Suppressor macrophage treated with lipopolysaccharide for 4 hours (primary cell): ENCODE measurements at places on chromosomes 12 and 14.
A peak's percentile ranks its signal among the peaks of the same experiment; 100 is the strongest.

DNA sequence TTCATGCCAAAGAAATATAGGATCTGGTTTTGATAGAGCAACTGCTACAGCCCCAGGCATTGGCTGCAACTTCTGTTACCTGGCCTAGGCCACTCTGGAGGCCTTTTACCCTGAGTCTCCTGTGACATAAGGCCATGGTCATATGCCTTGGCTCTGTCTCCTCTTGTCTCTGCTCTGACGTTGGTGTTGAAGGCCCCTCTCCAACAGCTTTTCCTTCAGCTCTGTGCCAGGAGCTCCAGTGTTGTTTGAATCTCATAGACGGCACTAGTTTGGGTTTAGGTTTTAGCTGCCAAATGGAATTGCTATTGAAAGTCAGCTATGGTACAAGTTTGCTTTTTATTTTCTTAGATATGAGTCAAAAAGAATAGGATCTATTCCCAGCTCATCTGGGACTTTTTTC lies 41.1 kb downstream of the TTLL5 start:
- no peak for DNase-seq

GRCh38 chr12:8860165-8860961 lies 37.9 kb downstream of the A2ML1 start:
- peak; percentile 70 for DNase-seq

GRCh38 chr14:81594012-81594411 lies 60.4 kb upstream of the SEL1L start:
- no peak for DNase-seq

DNA sequence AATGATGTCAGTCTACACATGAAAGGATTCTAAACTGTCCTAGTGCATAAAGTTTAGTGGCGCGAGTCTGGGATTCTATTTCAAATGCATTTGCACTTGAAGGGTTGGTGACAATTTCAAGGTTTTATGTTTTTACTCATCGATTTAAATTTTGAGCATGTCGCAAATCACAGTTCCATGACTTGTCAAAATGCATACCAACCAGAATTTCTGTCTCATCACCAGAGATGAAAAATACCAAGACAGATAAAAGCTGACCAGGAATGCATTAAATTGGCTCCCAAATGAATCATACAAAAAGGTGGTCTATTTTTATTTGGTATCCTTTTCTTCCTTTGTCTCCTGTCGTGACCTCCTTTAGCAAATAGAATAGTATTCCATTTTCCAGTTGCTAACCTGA lies 25.2 kb downstream of the TMEM30B start:
- no peak for DNase-seq

DNA sequence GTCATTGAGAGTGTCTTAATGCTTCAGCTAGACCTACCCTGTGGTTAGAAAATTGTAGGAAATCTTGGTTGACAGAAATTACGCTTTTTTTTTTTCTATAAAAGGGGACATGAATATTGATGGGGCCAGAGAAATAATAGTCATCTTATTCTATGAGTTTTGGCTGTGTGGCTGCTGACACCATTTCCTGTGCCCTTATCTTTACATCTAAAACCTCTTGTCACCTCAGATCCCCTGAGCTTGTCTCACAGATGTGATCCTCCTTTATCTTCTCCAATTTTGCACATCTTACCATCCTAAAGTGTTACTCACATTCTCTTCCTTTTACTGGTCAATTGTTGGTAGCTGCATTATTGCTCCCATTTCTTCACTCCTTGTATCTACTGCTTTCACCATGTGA lies 36.1 kb downstream of the ASCL1 start:
- no peak for DNase-seq

GRCh38 chr12:43402436-43402835 lies 149.6 kb downstream of the ADAMTS20 start:
- DNase-seq: no peak

GRCh38 chr12:124993626-124994436 lies at the start of gene BRI3BP:
TSS of gene BRI3BP (plus strand) at chr12:124993645. CDS start at chr12:124993791, 146 bp downstream.
- peak; percentile 43 for DNase-seq

GRCh38 chr12:23550753-23551152 lies 398.7 kb downstream of the SOX5 start:
- no peak for DNase-seq

DNA sequence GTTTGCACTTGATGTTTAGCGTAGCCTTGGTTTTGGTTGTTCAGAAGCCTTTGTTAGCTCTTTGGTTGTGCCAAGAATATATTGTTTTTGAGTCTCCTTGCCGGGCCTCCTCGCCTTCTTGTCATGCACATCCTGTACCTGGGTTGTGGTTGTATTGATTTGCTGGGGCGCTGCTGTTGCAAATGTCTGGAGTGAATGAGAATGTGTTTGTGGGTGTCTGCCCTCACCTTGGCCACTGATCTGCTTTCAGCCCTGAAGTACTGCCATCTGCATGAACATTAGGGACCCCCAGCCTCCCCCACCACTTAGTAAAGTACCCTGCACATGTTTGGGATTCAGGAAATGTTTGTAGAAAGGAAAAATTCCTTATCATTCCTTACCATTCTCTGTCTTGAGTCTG lies 16.5 kb downstream of the PRKCH start:
- DNase-seq: no peak

DNA sequence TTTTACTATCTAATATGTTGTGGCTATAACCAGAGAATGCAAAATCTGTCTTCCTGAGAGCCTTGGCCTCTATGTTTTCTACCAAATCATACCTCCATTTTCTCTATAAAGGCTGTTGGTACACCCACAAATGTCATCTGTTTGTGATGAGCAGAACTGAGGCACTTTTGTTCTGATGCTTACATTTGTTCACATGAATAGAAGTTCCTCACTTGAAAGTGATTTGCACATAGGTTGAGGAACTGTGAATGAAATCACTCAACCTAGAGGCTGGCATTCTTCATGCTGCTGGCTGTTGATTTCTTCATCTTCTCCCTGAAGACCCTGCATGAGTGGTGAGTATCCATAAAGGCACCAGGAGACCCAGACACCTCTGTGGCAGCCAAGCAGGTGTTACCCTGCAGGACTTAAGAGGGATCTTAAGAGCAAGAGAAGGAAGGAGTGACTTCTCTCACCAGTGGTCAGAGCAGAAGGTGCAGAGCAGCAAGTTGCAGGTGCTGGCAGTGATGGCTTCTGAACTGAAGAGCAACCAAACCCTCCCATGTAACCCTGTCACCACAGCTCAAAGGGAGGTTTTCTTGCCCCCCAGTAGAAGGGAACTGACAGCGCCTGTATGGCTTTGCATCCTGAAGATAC lies 110.3 kb downstream of the HMGA2 start:
- DNase-seq: no peak
